Activated naive CD4-positive, alpha-beta T cell treated with anti-CD3 and anti-CD28 coated beads for 36 hours (primary cell): ENCODE measurements at places on chromosomes 5 and 9.

- DNase-seq = no peak
These were observed 366.5 kb downstream of the SLCO4C1 start for GRCh38 chr5:101929628-101930027.

- DNase-seq = no peak
These were observed 25.8 kb upstream of the IFNA14 start for GRCh38 chr9:21265421-21266189.

DNA sequence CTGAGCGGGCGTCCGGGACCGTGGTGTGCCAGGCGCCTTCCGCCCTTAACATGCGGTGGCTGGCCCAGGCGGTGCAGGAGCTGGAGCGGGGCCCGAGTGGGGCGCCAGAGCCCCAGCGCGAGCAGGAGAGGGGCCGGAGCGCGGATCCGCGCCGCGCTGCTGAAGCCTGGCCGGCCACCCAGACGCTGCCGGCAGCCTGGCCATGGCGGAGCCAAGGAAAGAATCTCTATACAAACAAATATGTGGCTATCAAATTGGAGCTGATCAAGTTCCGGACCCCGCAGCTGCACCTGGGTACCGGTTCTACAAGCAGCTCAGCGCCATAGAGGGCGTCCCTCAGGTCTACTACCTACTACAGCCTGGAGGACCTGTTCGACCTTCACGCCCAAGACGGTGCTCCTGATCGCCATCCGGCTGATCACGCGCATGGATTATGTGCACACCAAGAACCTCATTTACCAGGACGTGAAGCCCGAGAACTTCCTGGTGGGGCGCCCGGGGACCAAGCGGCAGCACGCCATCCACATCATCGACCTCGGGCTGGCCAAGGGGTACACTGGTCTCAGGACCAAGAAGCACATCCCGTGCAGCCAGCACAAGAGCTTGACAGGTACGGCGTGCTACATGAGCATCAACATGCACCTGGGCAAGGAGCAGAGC lies 55.8 kb downstream of the JAK2 start:
- DNase-seq = no peak

- peak; percentile 64 for DNase-seq
These were observed 34.8 kb downstream of the BOD1 start for GRCh38 chr5:173581408-173582215.

- no peak for DNase-seq
These were observed 81.0 kb downstream of the ARHGEF28 start for GRCh38 chr5:73706963-73707362.

GRCh38 chr5:76690704-76691466 lies 25.0 kb upstream of the F2R start:
- DNase-seq = no peak

- no peak for DNase-seq
These were observed 61.7 kb downstream of the PDE8B start for GRCh38 chr5:77272206-77272605.

- DNase-seq = no peak
These were observed 41.4 kb downstream of the PSIP1 start for GRCh38 chr9:15469406-15469805.

DNA sequence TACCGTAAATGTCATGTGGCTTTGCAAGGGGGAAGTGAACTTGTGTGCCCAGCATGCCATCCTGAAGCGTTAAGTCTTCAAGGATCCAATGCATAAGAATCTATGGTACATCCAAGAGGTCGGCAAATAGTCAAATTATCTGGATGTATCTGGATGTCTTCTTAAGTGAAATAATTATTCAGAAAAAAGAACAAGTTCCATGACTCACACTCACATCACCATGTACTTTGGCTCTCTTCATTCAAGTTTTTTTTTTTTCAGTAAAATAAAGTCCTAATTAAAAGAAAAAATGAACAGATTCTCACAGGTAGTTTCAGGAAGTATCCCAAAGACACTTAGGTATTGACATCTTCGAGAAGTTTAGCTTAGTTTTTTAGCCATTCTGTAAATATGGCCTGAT lies 62.7 kb upstream of the MEGF10 start:
- DNase-seq = no peak

DNA sequence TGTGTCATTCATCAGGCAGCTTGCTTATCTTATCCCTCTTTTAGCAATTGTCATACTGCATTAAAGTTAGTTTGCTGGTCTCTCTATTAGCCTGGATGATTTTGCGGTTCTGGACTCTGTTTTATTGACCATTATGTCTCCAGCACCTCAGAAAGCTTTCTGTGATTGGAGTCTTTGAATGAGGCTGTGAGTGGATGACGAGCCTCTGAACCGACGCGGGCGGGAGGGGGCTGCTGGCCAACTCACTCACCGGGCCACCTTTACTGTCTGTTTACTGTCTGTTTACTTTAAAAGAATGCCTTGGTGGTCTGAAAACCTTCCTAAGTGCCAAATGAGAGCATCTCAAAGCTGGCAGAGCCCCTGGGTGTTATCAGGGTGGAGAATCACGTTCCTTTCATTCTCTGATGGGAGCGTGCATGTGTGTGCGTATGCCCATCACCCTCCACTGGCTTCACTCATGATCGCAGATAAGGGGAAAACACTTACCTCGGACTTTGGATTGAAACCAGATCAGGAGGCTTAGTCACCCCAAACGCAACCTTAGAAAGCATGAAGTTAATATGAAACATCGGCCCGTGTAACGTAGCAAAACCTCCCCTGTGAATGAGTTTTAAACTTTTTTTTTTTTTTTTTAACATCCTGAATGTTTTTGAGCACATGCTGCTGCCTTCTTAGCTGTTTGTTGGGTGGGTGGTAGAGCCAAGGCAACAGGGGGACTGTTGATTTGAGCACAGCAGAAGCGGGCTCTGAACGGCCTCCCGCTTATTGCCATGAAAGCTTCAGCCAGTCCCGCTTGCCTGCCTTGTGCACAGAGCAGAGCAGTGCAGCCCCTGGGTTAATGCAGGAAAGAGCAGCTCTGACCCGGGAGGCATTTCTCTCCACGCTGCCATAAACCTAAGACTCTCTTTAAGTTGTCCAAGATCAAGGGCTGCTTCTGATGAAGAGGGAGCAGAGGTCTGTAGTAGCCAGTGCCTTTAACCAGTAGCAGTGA lies 173.6 kb downstream of the GADD45G start:
- no peak for DNase-seq

DNA sequence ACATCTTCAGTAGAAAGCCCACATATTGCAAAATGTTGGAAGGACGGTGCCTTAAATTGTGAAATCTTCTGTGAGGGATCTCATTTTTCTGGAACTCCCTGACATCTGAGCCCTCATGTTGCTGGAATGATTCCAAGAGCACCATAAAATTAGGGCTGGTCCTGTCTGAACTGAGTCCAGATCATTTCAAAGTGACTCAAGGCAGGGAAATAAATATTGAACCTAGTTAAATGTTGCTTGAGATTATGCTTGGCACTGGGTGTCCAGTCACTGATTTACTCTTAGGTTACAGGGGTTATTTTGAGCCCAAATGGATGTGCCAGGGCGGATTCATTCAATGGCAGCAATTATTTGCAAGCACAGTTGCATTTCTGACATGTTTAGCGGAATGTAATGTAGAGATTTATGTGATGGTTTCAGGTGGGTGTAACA lies 437.0 kb downstream of the PIK3R1 start:
- no peak for DNase-seq

DNA sequence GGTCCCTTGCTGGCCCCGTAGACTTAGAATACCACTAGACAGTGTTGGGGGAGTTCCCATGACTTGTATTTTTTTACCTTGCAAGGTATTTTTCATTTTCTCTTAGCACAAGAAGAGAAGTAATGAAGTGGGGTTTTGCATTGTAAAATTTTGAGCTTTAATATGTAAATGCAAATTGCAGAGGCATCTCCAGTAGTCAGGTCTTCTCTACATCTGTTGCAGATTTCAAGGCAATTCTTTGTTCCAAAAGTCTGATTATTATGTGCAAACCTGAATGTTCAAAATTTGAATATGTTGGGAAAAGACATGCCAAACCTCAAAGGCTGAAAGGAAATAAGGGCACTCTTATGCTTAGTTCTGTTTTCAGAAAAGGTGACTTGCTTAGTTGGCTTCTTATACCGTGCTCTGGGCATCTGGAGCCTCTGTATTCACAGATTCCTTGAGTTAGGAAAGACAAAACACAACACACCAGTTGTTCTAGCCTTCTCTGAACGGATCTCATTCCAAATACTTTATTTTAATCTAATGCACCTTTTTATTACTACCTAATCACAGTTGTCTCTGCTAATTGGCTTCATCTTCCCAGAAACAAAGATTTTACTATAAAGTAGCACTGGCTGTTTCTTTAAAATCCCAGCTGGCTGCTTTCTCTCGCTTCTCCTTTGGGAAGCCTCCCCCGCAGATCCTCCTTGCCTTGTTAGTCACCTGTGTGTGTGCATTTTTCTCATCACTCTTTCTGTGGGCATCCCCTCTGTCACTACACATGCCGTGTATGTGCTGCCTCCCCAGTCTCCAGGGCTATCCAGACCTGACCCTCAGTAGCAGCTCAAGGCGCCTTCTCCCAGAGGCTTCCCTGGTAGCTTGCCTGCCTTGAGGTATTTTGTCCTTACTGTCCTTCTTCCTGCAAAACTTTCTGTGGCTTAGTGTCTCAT lies 138.2 kb downstream of the TLE4 start:
- DNase-seq = no peak

DNA sequence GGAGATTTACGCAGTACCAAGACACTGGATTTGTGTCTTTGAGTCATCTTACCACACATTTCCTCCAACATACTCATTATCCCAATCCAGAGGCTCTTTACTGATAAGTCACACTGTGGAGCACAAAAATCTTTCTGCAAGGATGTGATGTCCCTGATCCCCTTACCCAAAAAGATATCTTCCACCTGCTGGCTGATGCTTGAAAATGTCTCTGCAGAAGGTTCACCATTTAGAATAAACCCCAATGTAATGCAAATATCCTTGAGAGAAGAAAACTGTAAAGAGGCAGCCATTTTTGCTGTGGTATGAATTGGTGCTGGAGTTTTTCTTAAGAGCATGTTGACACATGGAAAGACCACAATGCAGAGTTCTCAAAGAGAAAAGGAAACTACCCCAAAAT lies 65.7 kb upstream of the RORB start:
- no peak for DNase-seq

DNA sequence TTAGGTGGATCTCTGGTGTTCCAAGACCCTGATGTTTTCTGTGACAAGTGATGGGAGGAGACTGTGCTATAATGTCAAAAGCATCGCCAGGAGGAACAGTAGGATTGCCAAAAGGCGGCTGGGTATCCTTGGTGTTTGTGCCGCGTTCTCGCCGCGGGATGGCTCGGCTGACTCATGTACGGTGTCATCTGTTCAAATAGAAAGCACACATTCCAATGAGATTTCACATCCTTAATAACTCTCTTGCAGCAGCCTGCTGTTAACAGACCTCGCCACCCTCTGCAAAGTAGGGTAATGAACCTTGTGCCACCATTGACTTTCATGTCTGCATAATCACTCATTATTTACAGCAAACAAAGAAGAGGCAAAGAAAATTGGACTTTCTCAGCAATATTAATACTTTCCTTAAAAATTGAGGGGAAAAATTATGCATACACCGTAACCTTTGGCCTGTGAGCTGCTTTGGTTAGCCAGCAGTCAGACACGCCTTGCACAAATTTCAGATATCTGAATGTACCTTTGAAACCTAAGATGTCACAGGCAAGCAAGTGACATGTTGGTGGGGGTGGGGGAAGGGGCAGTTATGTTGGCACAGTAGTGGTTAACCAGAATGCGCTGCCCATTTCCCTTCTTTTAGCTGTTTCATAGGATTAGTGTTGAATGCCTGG lies 289.4 kb downstream of the EFNA5 start:
- DNase-seq = no peak

GRCh38 chr9:127142931-127143464 lies 20.6 kb upstream of the ANGPTL2 start:
- no peak for DNase-seq

DNA sequence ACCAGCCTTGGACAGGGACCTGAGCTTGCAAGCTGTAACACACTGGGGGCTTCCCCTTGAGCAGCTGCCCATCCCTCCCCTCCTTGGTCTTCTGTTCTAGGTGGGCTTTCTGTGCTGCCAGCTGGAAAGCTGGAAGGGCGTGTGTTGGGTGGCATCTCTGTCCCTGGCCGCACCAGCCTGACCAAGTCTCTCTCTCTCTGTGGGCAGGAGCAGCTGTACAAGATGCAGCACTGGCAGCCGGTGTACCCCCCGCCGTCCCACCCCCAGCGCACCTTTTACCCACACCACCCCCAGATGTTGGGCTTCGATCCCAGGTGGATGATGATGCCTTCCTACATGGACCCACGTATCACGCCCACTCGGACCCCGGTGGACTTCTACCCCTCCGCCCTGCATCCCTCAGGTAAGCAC lies 32.1 kb upstream of the POMT1 start:
- DNase-seq = no peak

GRCh38 chr5:93107805-93108520 lies 473.1 kb downstream of the NR2F1-AS1 start:
- DNase-seq = no peak

DNA sequence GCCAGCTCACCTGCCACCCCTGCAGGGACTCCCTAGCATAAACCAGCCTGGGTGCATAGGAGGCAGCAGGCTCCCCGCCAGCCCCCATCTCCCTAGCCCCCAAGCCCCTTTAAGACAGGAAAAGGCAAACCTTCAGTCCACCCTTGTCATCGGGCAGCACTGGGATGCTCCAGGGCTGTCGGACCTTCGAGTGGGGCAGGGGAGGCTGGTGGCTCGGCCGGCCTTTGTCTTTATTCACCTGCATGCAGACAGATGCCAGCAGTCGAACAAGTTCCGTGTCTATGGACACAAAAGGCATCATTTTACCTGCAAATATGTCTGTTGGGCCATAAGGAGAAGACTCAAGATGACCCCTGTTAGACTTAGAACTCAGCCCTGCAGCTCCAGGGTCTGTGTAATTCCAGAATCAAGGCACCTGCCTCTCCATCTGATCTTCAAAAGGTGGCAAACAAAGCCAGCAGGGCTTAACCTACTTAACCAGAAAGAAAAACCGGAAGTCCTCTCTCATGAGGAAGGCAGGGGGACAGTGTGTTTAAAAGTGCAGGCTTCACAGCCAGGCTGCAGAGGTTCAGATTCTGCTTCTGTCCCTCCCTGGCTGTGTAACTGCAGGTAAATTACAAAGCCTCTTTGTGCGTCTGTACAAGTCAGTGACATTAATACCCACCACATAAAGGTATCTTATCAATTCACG lies 16.2 kb downstream of the ANKS6 start:
- DNase-seq = no peak

- no peak for DNase-seq
These were observed at the start of gene SLC27A6 for GRCh38 chr5:128965011-128965637. TSS of gene SLC27A6 (plus strand) at chr5:128965488. CDS start at chr5:128966138, 650 bp downstream.

DNA sequence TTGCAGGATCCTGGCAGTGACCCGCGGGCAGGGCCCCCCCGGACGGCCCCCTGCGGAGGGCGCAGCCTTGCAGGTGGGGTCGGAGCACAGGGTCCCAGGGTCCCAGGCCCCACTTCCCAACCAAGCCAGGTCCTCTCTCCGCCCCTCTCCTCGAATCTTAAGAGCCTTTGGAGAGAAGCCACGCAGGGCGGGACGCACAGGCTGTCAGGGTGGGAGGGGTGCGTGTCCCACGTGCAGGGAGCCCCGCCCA lies 18.4 kb upstream of the EGFL7 start:
- DNase-seq = no peak

DNA sequence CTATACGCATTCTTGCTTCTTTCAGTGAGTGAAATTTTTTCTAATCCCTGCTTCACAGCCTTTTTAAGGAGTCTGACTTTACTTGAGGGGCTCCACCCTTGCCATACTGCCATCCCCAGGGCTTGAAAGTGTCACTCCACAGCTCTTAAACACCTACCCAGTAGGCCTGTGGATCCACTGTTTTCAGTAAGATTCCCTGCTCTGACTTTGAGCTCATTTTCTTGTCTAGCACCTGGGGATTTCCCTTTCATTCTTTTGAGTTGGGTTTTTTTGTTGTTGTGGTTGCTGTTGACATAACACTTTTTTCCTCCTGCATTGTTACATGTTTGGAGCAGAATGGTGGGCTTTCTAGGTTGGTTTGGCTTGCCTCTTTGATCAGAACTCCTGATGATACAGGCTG lies 23.6 kb downstream of the SREK1IP1 start:
- DNase-seq = no peak
